ENCODE measurements at places on chromosomes 7 and 10.
A peak's percentile ranks its signal among the peaks of the same experiment; 100 is the strongest.

GRCh38 chr10:84660450-84661159 is 332.2 kb downstream of the CCSER2 start:
- H3K4me3 ChIP-seq, result no peak overlapping the region
- no peaks in the 10 kb centered on the region for H3K4me1 ChIP-seq
- no peaks in the 10 kb centered on the region for H3K27me3 ChIP-seq
- DNase-seq, result no peak
- no peak overlapping the region for H3K27ac ChIP-seq

- H3K27me3 ChIP-seq, result no peaks in the 10 kb centered on the region
- no peak overlapping the region for H3K4me3 ChIP-seq
- no peaks in the 10 kb centered on the region for H3K36me3 ChIP-seq
- H3K4me1 ChIP-seq, result no peaks in the 10 kb centered on the region
Measured at GRCh38 chr10:30185916-30186315, 126.5 kb upstream of the JCAD start.

- no peak overlapping the region for H3K4me3 ChIP-seq
- H3K4me1 ChIP-seq, result no peaks in the 10 kb centered on the region
- no peak overlapping the region for H3K27ac ChIP-seq
- DNase-seq, result no peak
- H3K36me3 ChIP-seq, result no peaks in the 10 kb centered on the region
- no peaks in the 10 kb centered on the region for H3K27me3 ChIP-seq
Measured at GRCh38 chr7:124085179-124085578, 52.3 kb upstream of the TMEM229A start.

DNA sequence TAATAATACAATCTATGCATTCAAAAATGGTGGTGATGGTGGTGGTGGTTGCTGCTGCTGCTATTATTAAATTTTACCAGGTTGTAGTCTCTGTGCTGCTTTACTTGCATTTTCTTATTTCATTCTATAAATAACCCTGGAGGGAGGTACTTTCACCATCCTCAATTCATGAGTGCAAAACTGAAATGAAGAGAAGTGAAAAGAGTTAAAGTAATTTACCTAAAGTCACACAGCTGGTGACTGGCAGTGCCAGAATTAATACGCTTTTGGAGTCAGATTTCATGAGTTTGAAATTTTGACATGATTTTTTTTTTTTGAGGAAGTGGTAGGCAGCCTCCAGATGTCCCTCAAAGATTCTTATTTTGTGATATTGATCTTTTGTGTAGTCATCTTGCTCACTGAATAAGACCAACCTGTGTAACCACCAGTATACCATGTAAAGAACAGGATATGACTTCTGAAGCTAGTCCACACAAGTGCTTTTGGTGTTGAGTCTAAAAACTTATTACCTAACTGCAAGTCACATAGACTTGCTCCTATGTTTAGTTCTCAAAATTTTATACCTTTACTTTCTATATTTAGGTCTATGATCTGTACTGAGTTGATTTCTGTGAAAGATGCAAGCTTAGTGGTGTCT is 218.8 kb downstream of the ZWINT start:
- H3K4me1 ChIP-seq, result no peaks in the 10 kb centered on the region
- no peaks in the 10 kb centered on the region for H3K27me3 ChIP-seq
- no peak for DNase-seq
- no peaks in the 10 kb centered on the region for H3K36me3 ChIP-seq
- H3K27ac ChIP-seq, result no peak overlapping the region

- DNase-seq, result no peak
- no peak overlapping the region for H3K4me3 ChIP-seq
- H3K4me1 ChIP-seq, result no peaks in the 10 kb centered on the region
- no peaks in the 10 kb centered on the region for H3K36me3 ChIP-seq
- H3K27me3 ChIP-seq, result no peaks in the 10 kb centered on the region
Measured at GRCh38 chr10:23516530-23516929, 77.7 kb downstream of the OTUD1 start.

DNA sequence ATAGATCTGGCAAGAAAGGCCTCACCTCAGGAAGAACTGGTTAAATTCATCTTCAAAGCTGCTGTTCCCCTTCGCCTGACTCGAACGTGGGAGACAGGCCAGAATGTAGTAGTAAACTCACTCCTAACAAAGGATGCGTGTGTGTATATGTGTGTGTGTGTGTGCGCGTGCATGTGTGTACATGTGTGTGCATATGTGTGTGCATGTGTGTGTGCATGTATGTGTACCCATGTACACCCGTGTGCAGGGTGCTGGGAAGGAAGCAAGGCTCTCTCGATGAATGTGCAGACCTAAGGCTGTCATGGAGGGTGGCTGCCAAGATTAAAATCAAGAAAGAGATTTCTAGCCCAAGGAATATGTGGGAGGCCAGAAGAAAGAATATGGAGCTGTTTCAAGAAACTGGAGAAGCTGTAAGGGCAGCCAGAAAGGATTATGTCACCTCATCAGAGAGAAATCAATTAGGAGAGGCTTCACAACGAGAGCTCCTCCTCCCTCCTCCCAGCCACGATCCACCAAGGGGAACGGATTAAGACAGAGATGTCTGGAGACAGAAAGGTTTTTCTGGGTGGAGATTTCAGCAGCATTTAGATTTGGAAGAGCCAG is 34.0 kb upstream of the LBX1 start:
- no peak for DNase-seq
- no peaks in the 10 kb centered on the region for H3K4me1 ChIP-seq
- H3K27ac ChIP-seq, result no peak overlapping the region
- H3K4me3 ChIP-seq, result no peak overlapping the region

- no peaks in the 10 kb centered on the region for H3K4me1 ChIP-seq
- no peak overlapping the region for H3K4me3 ChIP-seq
- DNase-seq, result no peak
Measured at GRCh38 chr7:46173476-46174195, 252.6 kb upstream of the IGFBP3 start.

- no peak overlapping the region for H3K4me3 ChIP-seq
- H3K36me3 ChIP-seq, result no peaks in the 10 kb centered on the region
- H3K4me1 ChIP-seq, result no peaks in the 10 kb centered on the region
- H3K27ac ChIP-seq, result no peak overlapping the region
- DNase-seq, result no peak
- H3K27me3 ChIP-seq, result no peaks in the 10 kb centered on the region
Measured at GRCh38 chr10:77604063-77604462, 33.5 kb downstream of the KCNMA1 start.

DNA sequence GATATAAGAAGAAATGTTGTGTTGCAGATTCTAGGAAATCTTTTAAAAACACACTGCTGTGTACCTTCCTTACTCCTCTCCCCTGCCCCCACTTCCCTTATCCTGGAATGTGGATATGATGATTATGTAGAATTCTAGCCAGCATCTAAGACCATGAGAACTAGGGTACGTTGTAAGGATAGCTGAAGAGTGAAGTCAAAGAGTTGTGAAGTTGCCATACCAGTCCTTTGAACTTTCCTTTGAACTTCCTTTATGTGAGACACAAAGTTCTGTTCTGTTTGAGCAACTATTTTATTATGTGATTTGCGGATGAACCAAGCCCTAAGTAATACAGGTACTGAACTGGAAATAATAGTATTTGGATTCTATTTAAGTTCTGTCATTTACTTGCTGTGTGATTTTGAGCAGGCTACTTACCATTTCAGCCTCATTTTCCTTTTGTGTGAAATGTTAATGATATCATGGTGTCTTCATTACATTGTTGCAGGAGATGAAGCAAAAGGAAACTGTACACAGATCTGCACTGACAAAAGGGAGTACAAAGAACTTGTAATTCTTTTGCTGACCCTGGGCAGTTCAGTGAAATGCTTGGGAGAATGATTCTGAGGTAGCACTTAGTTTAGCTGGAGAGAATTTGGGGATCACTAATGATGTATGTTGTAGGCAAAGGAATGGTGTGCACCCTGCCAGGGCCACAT is 31.4 kb downstream of the RPA3 start:
- no peak for DNase-seq
- H3K4me1 ChIP-seq, result no peaks in the 10 kb centered on the region
- H3K36me3 ChIP-seq, result no peaks in the 10 kb centered on the region
- H3K27me3 ChIP-seq, result no peaks in the 10 kb centered on the region
- no peak overlapping the region for H3K27ac ChIP-seq

GRCh38 chr10:118241229-118242137 is 100.6 kb downstream of the FAM204A start:
- H3K27ac ChIP-seq, result no peak overlapping the region
- peak; percentile 66 for DNase-seq
- peaks cover 60% of the 10 kb centered on the region for H3K27me3 ChIP-seq
- no peaks in the 10 kb centered on the region for H3K36me3 ChIP-seq
- H3K4me1 ChIP-seq, result no peaks in the 10 kb centered on the region

- no peaks in the 10 kb centered on the region for H3K36me3 ChIP-seq
- peak overlapping the region; percentile 93 for H3K4me3 ChIP-seq
- peak; percentile 26 for DNase-seq
- H3K27ac ChIP-seq, result peak overlapping the region; percentile 95
- no peaks in the 10 kb centered on the region for H3K27me3 ChIP-seq
Measured at GRCh38 chr10:113854761-113855588, 514 bp downstream of the NHLRC2 start.

DNA sequence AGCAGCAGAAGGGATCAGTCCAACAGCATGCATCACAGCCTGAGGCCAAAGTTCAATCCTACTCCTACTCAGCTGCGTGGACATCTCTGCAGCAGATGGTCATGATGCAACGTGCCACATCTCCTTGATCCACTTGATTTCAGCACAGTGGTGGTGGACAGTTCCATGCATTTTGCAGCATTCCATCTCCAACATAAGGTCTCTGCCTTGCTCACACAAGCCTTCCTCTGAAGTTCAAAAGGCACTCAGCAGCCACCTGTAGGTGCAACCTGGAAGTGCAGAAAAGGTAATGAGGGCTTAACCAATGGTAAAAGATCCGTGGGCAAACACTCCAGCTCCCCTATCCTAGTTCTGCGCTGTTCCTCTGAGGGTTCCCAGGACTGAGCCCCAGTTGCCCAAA is 57.5 kb upstream of the CHCHD3 start:
- no peaks in the 10 kb centered on the region for H3K36me3 ChIP-seq
- no peak overlapping the region for H3K27ac ChIP-seq
- H3K4me3 ChIP-seq, result no peak overlapping the region
- DNase-seq, result no peak

GRCh38 chr7:116786791-116787443 is 75.5 kb upstream of the CAPZA2 start:
- H3K27me3 ChIP-seq, result no peaks in the 10 kb centered on the region
- no peak for DNase-seq
- no peaks in the 10 kb centered on the region for H3K36me3 ChIP-seq
- no peaks in the 10 kb centered on the region for H3K4me1 ChIP-seq
- no peak overlapping the region for H3K4me3 ChIP-seq
- H3K27ac ChIP-seq, result no peak overlapping the region

GRCh38 chr7:102138676-102139075 is 148.0 kb upstream of the SH2B2 start:
- no peak for DNase-seq
- no peaks in the 10 kb centered on the region for H3K27me3 ChIP-seq
- no peaks in the 10 kb centered on the region for H3K4me1 ChIP-seq

DNA sequence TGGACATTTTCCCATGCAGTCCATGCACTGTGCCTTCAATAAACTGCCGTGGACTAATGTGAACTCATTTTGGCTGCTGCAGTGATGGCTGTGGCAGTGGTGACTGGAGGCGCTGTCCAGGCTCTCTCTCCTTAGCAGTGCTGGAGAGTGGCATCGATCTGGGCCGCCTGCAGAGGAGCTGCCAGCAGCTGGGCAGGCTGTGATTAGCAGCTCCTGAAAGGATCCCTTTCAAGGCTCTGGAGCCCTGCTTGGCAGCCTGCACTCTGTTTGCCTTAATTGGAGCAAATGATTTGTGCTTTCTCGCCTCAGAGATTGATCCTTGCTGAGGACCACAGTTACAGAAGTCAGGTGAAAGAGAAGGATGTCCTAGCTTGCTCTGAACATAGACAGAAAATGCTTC is 130.1 kb upstream of the VWC2 start:
- H3K36me3 ChIP-seq, result no peaks in the 10 kb centered on the region
- H3K27me3 ChIP-seq, result no peaks in the 10 kb centered on the region
- DNase-seq, result no peak
- no peak overlapping the region for H3K4me3 ChIP-seq
- H3K4me1 ChIP-seq, result no peaks in the 10 kb centered on the region

GRCh38 chr10:73941300-73941699 is 30.4 kb downstream of the PLAU start:
- no peaks in the 10 kb centered on the region for H3K36me3 ChIP-seq
- peaks cover 3% of the 10 kb centered on the region for H3K4me1 ChIP-seq
- H3K27ac ChIP-seq, result peak overlapping the region; percentile 71
- H3K27me3 ChIP-seq, result no peaks in the 10 kb centered on the region
- DNase-seq, result no peak

DNA sequence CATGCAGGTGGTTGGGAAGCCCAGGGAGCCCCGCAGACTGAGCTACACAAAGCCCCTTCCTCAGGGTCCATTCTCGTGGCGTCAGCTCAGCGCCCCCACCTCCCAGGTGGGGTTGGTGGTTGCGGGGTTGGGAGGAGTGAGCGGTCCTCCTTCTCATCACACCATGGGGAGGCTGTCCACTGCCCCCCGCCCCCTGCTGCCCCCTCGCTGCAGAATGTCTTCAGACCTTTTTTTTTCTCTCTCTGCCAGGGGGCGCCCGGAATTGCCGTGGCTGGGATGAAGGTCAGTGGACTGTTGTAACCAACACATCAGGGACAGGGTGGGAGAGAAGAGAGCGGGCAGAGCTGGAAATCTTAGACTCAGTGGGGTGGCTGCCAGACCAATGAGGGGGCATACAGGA is 116.3 kb downstream of the COL13A1 start:
- no peak for DNase-seq
- no peak overlapping the region for H3K27ac ChIP-seq
- H3K27me3 ChIP-seq, result no peaks in the 10 kb centered on the region
- no peaks in the 10 kb centered on the region for H3K36me3 ChIP-seq

- no peak overlapping the region for H3K4me3 ChIP-seq
- peaks cover 14% of the 10 kb centered on the region for H3K4me1 ChIP-seq
- no peak for DNase-seq
- H3K27ac ChIP-seq, result no peak overlapping the region
- peaks cover 44% of the 10 kb centered on the region for H3K27me3 ChIP-seq
Measured at GRCh38 chr7:101161692-101162471, 3.5 kb downstream of the VGF start.

DNA sequence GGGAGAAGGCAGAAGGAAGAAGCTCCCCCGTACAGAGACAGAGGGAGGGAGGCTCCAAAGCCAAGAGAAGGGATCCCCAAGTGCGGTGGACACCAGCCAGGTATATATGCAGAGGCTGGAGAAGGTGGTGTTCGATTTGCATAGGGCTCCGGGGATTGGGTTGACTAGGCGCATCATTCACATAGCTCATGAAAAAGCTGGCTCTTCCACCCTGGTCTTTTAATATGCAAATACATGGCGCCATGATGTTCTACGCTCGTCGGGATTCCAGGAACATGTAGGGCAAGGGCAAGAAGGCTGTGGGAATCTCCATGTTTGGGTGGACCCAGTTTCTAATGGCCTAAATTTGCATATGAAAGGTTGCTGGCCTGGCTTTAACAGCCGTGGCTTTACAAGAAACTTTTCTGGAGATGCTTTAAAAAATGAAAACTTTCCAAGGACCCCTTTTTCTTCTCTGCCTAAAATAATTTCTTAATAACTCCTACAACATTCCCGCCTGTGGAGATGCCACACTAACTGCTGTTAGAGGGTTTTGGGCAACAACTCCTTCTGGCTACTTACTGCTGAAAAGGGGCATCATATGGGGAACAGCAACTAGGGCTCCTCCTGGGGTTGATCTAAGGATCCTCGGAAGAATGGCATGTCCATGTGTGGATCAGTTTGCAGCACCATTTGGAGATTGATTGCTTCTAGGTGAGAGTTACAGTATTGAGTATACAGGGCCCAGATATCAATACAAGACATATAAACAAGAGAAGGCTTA is 28.3 kb downstream of the C1GALT1 start:
- H3K27ac ChIP-seq, result no peak overlapping the region
- no peaks in the 10 kb centered on the region for H3K4me1 ChIP-seq
- DNase-seq, result no peak
- no peaks in the 10 kb centered on the region for H3K27me3 ChIP-seq
- no peak overlapping the region for H3K4me3 ChIP-seq
- H3K36me3 ChIP-seq, result no peaks in the 10 kb centered on the region

GRCh38 chr7:21891291-21891690 is 54.4 kb downstream of the CDCA7L start:
- no peaks in the 10 kb centered on the region for H3K36me3 ChIP-seq
- no peaks in the 10 kb centered on the region for H3K27me3 ChIP-seq
- H3K27ac ChIP-seq, result no peak overlapping the region
- H3K4me3 ChIP-seq, result no peak overlapping the region

Measured in breast epithelium (tissue), 4 donors.